Omental fat pad (tissue), 4 donors: ENCODE measurements at places on chromosomes 11 and 22.

DNA sequence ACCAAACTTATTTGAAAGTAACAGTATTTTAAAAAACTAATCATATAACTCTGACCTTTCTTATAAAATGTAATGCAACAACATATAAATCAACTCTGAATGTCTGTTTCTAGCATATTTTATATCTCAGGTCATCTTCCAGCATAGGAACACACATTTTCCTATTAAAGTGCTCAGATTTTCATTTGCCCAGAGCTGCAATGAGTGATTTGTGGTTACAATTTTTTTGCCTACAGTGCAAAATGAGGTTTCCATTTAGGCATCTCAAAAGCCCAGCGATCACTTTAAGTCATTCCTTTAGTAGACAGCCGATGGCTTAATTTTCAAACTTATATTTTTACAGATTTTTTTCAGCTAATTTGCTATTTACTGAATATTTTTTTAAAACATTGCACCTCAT, 1.0 kb downstream of the LYVE1 start:
- no peak for DNase-seq

DNA sequence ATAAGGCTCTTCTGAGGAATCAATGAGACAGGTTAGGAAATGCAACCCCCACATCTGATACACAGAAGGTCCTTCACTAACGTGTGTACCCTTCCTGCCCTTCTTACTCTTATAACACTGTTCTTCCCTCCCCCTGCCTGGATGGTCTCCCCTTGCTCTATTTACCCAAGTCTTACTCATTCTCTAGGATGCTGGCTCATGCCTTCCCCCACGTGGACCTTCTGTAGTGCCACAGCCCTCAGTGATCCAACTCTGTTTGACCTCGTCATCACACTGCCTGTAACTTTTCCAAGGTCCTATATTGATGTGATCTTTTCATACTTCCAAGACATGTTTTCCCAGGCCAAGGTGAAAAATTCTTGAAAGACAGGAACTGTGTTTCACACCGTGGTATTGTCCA, 79.8 kb downstream of the C11orf58 start:
- DNase-seq, result no peak

GRCh38 chr11:16966930-16967671, 47.1 kb downstream of the PLEKHA7 start:
- DNase-seq, result no peak

DNA sequence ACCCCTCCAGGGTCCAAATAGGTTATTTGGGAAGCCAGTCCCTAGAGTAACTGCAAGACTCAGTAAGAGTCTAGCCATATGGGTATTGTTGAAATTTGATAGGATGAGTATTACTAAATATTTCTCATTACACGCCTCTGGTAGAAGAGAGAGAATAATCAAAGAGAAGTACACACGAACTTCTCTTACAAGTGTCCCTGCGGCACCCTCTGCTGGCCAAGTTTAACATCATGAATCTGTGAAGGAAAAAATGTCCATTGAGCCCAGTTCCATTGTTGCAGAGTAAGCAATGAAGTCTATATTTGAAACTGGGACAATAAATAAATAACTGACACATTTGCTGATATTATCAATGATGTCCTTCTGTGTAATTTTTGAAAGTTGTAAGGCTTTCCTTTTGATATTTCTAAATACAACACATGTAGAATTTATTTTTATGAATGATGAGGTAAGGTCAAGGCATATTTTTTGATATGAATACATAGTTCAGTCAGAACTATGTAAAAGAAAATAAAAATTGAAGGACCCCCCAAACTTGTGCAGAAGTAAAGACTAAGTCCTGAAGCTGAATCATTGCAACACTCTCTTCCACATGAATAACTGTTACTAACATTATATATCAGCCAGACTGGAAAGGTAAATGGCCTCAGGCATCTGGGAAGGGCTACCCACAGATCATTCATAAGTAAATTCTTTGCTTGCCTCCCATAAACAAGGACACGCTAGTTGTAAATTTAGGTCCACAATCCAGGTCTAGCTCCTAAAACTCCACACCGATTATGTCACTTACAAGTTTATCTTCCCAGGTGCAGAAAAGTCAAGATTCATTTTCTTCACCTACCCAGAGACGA, 10.0 kb downstream of the OR51L1 start:
- peak; percentile 29 for DNase-seq

GRCh38 chr22:39129081-39129480, 23.4 kb downstream of the CBX7 start:
- no peak for DNase-seq

DNA sequence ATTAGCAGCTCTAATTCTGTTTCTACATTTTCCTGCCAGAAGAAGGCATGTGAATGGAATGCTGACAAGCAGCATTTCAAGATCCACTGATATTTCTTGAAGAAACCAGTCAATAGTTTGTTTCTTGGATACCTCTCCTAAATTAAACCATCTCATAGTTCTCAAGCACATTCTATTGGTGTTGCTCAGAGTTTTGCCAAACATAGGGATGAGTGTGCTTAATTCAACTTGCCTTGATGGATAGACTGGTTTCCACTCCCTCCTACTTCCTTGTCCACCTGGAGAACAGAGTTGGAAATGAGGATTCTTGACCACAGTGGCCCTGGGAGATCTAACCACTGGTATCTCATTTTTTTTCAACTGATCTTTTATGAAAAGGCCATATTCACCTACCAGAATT, 29.8 kb upstream of the DDX10 start:
- no peak for DNase-seq
